ENCODE measurements at places on chromosomes 5 and 9.
A peak's percentile ranks its signal among the peaks of the same experiment; 100 is the strongest.

- peak; percentile 81 for DNase-seq
Observed at GRCh38 chr5:81140943-81141342, 92.2 kb upstream of the CKMT2 start.

- no peak for DNase-seq
Observed at GRCh38 chr5:135227064-135228022, 171.7 kb downstream of the MACROH2A1 start.

DNA sequence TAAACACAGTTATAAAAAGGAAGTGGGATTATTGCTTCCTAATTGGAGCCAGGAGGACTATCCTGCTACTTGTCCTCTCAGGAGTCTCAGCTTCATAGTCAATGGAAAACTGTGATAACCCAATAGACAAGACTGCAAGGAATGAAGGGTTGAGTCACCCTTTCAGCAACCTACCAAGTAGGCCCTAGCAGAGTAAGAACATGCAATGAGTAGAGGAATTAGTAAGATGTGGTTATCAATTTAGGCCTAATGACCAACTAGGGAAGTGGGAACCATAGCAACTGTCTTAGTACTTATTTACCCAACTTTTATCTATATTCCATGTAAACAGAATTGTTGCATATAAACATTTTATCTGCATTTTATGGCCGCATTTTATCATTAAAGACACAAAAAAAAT lies 310.1 kb downstream of the RFX3 start:
- DNase-seq: no peak

GRCh38 chr5:36573438-36573837 lies 33.0 kb upstream of the SLC1A3 start:
- peak; percentile 91 for DNase-seq

DNA sequence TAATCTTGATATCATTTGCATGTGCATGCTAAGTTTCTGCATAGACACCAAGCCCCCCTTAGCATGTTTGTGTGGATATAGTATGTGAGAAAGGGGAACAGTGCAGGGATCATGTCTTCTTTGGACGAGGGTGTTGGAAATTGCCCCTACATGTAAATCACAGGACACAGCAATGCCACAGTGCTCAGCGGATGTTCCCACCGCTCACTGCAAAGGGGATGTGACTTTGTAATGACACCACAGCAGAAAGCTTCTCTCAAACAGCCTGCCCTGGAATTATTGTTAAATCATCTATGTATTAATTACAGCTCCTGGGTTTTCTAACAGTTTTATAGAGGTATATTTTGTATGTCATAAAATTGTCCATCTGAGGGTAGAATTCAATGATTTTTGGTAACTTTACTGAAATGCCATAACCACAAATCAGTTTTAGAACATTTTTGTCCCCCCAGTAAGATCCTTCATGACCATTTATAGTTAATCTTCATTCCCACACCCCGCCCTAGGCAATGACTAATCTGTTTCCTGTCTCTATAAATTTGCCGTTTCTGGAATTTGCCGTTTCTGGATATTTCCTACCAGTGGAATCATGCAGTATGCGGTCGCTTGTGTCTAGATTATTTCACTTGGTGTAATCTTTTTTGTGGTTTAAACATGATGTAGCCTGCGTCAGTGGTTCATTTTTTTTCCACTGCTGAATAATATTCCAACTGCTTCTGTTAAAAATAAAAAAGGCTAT lies 648.5 kb upstream of the WWC1 start:
- peak; percentile 98 for DNase-seq

GRCh38 chr5:65446682-65447081 lies 35.0 kb downstream of the ADAMTS6 start:
- DNase-seq: peak; percentile 30

DNA sequence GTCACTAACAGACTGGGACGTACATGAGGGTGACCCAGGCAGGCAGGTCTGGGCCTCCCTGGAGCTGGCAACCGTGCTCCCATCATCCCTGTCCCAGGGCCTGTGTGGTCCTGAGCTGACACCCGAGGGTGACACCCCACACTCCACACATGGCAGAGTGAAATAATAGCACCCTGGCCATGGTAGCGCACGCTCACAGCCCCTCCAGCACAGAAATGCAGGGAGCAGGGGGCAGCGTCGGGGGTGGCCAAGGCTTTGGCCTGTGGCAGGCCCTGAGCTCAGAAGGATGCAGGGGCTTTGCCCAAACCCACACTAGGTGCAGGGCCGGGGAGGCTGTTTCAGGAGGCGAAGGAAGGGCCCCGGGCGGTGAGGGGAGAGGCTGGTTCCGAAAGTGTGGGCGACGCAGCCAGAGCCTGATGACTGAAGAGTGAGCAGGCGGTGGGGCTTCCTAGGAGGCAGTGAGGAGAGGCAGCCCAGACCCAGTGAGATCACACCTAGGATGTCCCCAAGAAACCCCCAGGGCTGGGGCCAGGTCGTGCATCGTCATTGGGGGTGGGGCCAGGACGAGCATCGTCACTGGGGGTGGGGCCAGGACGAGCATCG lies 12.9 kb downstream of the OR2V2 start:
- DNase-seq: peak; percentile 46

- no peak for DNase-seq
Observed at GRCh38 chr5:43620944-43621505, 18.0 kb downstream of the NNT start.

DNA sequence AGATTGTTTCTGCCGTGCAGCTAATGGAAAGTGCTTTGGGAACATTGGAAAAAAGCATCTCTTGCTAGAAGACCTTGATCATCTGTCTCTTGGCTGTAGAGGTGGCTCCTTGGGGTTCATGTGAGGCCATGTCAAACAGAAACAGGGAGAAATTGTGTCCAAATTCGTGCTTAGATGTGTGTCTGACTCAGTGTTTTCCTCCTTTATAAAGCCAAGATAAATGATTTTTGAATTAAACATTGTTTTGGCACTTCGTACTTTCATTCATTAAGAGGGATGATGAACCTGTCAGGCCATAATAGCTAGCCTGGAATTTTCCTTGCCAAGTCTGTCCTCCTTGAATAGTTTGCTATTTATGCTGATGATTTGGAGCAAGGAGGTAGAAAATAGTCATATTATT lies 143.8 kb downstream of the FBXL7 start:
- DNase-seq: no peak

GRCh38 chr9:125747765-125748445 lies 732 bp downstream of the PBX3 start:
- DNase-seq: peak; percentile 27

DNA sequence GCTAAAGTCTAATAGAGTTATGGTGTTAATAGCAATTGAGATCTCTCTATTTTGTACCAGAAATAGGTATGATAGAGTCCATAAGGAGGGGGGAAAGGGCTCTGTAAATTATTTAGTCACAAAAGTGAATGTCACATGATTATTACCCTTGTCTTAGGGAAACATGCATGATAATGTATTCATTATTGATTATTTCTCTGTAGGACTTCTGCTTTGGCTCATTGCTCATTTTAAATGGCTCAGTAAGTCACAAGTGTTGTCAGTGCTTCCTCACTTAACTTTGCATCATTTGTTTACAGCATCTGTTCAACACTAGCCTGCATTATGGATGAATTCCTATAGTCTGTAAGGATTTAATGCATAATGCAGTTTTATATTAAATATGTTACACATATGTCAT lies 788.8 kb upstream of the EDIL3 start:
- no peak for DNase-seq

DNA sequence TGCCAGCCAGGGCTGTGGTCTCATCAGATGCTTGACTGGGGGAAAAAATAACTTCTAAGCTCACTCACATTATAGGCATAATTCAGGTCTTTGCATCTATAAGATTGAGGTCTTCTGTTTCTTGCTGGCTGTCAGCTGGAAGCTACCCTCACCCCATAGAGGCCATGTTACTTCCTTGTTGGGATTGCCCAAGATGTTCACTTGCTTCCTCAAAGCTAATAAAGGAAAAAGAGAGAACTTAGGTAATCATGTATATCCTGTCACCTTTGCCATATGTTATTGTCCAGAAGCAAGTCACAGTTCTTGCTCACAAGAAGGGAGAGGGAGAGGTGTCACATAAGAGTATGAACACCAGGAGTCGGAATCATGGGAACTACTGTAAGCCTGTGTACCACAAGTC lies 38.7 kb upstream of the ANKRD34B start:
- DNase-seq: no peak

GRCh38 chr5:5810461-5810860 lies 388.0 kb downstream of the ICE1 start:
- DNase-seq: no peak

DNA sequence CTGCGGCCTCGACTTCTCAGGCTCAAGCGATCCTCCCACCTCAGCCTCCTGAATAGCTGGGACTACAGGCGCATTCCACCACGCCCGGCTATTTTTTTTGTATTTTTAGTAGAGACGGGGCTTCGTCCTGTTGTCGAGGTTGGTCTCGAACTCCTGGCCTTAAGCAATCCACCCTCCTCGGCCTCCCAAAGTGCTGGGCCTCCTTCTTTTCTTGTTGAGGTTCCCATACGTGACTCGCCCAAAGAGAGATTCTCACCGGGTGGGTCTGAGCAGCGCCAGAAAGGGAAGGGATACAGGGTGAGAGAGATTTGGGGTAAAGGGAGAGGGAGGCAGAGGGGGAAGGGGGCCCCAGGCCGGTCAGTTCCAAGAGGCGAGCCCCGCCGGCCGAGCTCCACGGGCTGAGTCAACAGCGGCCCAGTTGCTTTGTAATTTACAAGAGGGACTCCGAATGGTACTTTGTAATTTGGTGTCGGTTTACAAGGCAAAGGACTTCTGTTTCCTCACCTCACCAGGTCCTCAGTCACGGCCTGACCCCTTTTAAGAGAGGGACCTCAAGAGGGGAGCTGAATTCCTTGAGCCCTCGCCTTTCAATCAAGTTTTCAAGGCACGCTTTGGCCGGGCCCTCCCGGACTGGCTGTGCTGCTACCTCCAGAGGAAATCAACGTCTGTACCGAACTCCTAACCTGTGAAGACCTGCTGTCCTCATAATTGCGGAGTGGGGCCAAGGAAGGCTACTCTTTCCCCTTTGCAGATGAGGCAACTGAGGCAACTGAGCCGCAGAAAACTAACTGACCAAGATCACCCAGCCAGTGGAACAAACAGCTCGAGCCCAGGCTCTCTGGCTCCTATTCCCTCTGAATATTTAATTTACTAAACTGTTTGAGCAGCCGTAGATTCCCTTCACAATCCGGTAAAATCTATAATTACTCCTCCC lies 3.3 kb upstream of the DMRT2 start:
- DNase-seq: no peak

GRCh38 chr5:94376672-94377345 lies 241.6 kb downstream of the KIAA0825 start:
- peak; percentile 0 for DNase-seq

DNA sequence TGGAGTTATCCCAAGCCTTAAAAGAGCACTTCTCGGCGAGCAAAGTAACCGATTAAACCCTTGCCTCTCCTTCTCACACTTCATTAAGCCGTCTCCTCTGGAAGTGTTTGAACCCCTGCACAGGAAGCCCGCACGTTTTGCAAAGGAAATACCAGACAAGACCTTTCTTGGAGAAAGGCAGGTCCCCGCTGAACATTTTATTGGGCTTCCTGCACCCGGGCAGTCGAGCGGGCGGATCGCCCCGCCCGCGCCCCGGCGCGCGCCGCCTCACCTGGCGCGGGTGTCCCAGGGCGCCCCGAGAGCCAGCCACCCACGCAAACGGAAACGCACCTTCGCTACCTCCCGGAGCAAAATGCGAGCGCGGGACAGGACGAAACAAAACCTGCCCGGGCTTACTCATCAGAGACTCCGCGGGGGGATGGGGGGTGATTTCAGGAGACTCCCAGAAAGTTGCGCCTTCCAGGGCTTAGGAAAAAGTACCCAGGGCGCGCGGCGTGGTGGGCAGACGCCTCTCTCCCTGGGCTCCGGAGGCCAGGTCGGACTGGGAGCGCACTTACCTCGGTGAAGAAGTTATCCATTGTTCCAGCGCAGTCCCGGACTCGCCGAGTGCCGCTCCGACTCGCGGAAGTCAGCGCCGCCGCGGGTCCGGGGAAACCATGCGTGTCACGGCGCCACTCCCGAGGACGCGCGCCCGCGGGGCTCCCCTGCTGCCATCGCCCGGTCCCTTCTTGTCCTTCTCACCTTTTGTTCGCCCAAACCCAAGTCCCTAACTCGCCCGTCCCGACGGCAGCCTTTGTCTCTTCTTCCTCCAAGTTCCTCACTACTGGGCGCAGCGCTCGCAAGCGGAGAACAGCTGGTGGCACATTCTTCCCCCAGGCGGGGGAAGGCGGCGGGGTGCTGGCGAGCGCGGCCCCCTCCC lies 598 bp downstream of the MYO10 start:
- DNase-seq: peak; percentile 37

GRCh38 chr5:91212714-91213092 lies 170.4 kb downstream of the ARRDC3 start:
- DNase-seq: peak; percentile 92

GRCh38 chr9:70634696-70635095 lies 220.2 kb upstream of the KLF9 start:
- DNase-seq: no peak

- DNase-seq: peak; percentile 78
Observed at GRCh38 chr5:171647043-171647903, 138.3 kb upstream of the SMIM23 start.

DNA sequence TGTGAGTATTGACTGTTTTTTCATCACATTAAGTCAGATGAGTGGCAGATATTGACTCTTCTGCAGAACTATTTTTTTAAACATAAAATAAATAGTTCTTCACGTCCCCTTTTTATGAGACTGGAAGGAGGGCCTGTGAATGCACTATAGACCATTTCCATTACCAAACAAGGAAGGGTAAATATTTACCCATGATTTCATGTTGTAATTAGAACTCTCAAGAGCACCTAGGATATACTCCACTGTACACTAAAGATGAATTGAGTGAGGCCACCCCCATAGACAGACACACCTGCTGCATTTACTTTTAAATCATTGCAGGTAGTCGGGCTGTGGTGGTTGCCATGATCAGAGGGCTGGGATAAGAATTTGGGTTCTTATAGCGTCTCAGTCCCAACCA lies 22.6 kb downstream of the SLC36A1 start:
- no peak for DNase-seq

- peak; percentile 1 for DNase-seq
Observed at GRCh38 chr5:24621792-24622191, 23.0 kb downstream of the CDH10 start.

DNA sequence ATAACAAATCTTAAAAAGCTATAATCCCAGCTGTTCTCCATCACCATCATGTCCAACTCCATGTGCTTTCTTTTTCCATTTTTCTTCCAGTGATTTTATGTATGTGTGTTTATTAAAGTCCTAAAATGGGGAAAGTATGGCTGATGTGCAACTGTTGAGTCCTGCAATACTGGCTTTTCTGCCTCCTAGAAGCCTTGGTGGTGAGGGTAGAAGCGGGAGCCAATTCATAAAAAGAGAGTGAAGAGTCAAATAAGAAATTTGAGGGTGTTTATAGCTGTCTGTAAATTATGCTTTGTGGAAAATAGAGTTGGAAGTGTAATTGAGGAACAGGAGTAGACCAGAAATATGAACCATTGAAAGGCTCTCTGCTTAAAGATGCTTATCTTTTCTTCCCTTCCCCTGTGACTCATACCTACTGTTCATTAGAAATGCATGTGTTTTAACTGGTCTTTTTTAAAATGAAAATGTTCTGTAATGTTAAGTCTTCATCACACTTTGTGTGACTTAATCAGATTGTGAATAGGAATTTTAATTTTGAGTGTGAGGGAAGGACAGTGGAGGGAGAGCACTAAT lies 80.1 kb downstream of the ZCCHC7 start:
- peak; percentile 37 for DNase-seq

- peak; percentile 72 for DNase-seq
Observed at GRCh38 chr9:15211160-15211814, 95.7 kb downstream of the TTC39B start.

Data from fibroblast of skin of scalp (primary cell).